Activated CD4-positive, alpha-beta T cell treated with anti-CD3 and anti-CD28 coated beads, Interleukin-2, amount 10 ng/mL, durations not matched to agents 7 days and 5 days (primary cell): ENCODE measurements at places on chromosomes 16 and 17.

- no peak for DNase-seq
Observed at GRCh38 chr16:86494565-86495356, 15.6 kb upstream of the FOXF1 start.

DNA sequence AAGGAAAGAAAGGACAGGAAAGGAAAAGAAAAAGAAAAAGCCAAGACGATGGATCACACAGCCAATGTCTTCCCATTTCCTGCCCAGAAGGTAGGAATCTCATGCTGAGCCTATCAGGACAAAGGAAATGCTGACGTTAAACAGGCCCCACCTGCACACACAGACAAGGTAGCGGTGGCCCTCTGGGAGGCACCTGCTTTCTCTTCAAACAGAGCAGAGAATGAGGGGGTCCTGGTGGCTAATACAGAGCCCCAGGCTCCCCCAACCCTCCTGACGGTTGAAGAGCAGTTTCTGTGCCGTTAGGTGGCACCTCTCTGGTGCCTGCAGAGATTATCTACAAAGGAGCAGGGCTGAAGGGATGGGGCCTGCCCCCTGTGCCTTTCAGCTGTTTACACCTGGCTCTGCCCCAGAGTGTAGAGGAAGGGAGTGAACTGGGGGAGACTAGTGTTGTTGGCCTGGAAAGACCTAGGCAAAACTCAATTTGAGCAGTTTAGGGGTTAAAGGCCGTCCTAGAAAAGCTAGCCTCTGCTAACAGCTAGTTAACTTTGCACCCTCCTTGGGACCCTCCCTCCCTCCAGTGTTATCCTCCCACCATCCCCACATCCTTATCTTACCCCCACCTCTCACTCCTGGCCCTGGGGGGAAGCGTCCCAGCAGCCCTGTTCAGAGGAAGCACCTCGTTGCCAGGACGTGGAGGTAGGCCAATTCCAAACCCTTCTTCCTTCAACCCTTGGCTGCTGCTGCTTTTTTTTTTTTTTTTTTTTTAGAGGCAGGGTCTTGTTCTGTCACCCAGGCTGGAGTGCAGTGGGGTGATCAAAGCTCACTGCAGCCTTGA lies 56.3 kb downstream of the ARHGAP27 start:
- DNase-seq, result no peak

- no peak for DNase-seq
Observed at GRCh38 chr17:77564278-77564920, 394.1 kb upstream of the TNRC6C start.

- no peak for DNase-seq
Observed at GRCh38 chr16:67942510-67943255, 1.2 kb downstream of the LCAT start.

- DNase-seq, result no peak
Observed at GRCh38 chr17:45269912-45270311, 8.0 kb upstream of the SPATA32 start.

- DNase-seq, result no peak
Observed at GRCh38 chr16:50539053-50539695, 9.0 kb upstream of the NKD1 start.

GRCh38 chr16:29871822-29872546 lies 9.0 kb upstream of the CDIPT start:
- no peak for DNase-seq
